ENCODE measurements at places on chromosomes 5 and 9.

GRCh38 chr9:8331507-8332330, 532.1 kb upstream of the DMAC1 start:
- no peak for DNase-seq

GRCh38 chr5:42912184-42912798, 100.6 kb upstream of the SELENOP start:
- peak; percentile 36 for DNase-seq

DNA sequence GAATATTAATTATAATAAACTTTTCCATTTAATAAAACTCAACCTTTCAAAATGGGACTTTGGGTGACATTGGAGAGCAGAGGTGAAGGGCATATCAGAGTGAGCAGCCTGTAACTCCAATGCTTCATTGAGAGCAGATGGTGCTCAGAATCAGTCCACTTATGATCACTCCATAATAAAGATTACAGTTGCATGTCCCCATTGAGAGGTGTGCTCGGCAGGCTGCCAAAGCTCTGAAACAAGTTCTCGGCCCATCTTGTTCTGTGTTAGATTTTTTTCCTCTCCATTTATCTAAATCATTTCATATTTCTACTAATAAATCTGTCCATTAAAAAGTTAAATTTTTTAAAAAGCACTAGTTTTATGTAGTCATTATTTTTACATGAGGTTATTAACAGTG, 1786.4 kb upstream of the WWC1 start:
- DNase-seq, result no peak

DNA sequence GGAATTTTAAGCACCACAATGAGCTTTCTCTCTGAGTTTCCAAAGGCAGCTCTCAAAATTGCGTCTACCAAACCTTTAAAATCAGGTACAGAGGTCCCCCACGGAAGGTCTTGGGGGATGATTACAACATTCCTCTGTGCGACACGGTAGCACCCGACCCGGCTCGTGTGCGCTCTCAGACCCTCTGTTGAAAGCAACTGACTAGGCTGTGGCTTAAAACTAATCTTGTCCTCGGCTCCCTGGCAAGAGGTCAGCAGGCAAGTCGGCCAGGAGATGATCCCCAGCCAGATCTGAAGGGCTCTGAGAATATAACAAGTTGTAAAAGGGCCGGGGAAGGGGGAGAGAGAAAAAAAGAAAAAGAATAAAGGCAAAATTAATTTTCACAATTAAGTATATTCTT, 92.6 kb upstream of the LMX1B start:
- peak; percentile 22 for DNase-seq

DNA sequence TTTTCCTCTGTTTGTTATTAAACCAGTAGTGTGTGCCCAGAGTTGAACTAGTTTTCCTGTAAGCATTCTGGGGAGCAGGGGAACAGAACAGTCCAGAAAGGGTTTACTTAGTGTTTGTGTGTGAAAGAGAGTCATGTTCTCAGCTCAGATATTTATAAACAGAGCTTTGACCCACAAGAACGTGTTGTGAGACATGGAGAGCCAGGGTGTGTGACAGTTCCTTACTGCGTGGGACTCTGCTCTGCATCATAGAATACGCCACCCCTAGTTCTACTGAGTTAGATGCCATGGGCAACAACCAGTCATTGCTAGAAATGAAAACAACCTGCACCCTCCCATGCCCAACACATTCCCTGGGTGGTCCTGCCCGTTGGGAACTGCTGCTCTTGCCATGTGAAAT, 330.7 kb downstream of the NDUFS4 start:
- DNase-seq, result no peak

DNA sequence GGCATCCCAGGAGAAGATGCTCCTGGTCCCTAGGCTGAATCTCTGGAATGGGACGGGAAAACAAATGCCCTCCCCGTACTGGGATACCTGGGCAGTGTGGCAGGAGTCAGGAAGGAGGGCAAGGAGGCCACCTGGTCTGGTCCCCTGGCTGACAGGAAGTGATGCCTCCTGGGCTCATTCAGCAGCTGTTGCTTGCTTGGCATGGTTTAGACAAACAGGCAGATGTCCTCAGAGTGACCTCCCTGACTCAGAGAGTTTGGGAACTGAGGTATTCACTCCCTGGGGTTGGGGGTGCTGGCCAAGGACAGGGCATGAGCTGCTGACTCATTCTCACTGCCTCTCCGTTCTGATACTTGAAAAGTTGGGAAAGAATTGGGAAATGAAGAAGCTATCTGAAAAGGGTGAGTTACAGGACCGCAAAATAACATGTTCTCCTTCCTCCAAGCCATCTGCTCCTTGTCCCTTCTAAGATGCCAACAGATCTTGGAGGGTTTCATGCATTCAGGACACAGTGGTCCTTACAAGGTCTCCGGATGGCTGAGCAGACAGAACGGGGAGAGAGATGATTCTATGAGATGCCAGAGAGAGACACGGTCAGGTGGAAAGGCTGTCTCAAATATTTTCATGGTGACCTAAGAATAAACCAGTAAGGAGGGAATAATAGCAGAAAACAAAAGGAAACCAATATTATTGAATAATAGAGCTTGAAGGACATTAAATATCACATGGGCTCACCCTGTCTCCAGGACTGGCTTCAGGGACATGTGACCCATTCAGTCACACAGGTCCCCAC, 534.5 kb downstream of the BNC2 start:
- DNase-seq, result no peak

- no peak for DNase-seq
Measured at GRCh38 chr9:97633859-97634490, 354 bp downstream of the NCBP1 start.

DNA sequence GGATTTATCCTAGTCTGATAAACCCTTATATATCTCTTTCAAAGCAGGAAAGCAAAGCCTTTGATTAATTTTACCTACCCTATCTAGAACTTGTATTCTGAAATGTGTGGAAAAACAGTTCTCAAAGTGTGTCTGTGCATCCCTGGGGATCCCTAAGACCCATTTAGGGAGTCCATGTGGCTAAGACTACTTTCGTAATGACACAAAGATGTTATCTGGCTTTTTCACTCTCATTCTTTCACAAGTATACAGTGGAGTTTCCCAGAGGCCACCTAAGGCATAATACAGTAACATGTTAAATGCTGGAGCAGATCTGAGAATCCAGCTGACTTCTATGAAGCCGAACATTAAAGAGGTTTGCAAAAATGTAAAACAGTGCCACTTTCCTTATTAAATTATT, 54.3 kb upstream of the TNFSF15 start:
- DNase-seq, result no peak

DNA sequence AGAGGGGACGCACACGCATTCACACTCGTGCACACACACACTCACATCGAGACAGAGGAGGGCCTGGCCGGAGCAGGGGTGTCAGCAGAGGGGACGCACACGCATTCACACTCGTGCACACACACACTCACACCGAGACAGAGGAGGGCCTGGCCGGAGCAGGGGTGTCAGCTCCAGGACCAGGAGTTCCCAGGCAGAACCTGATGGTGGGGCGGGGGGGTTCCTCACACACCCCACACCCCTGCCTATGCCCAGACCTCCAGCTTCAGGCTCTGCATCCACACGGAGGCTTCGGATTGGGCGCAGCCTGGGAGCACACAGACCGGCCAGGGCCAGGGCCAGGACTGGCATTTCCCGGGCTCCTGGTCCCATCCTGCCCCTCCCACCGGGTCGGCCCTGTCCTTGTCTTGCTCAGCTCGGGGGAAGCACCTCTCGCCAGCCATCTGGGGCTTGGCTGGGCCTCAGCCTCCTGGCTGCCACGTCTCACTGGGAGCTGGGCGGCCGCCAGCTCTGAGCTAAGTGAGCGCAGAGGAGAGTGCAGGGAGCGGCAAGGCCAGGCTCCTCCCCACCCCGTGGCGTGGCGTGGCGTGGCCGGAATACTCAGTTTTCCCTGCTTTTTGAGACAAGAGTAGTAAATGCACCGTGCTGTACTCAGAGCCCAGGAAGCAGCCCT, 31.3 kb downstream of the ADAMTS2 start:
- DNase-seq, result no peak

- no peak for DNase-seq
Measured at GRCh38 chr9:114733816-114734215, 51.8 kb upstream of the TEX48 start.

- peak; percentile 93 for DNase-seq
Measured at GRCh38 chr5:173753307-173754168, 134.6 kb upstream of the CPEB4 start.

GRCh38 chr9:137630679-137631078, 11.9 kb downstream of the EHMT1 start:
- DNase-seq, result no peak

- no peak for DNase-seq
Measured at GRCh38 chr5:163478982-163479271, 18.5 kb downstream of the HMMR start.

DNA sequence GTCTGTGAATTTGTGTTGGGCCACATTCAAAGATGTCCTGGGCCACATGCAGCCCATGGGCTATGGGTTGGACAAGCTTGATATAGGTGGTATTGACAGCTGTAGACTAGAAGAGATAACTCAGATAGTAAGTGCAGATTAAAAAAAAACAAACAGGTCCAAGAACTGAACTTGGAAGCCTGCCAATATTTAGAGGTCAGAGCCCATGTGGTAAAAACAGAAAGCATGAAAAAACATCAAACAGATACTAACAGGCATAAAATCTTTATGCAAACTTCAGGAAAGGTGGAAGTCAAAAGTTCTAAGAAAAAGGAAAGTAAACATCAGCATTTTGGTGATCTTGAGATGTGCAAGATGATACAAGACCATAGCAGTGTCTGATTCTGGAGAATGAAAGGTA, 155.1 kb upstream of the NR4A3 start:
- DNase-seq, result no peak

DNA sequence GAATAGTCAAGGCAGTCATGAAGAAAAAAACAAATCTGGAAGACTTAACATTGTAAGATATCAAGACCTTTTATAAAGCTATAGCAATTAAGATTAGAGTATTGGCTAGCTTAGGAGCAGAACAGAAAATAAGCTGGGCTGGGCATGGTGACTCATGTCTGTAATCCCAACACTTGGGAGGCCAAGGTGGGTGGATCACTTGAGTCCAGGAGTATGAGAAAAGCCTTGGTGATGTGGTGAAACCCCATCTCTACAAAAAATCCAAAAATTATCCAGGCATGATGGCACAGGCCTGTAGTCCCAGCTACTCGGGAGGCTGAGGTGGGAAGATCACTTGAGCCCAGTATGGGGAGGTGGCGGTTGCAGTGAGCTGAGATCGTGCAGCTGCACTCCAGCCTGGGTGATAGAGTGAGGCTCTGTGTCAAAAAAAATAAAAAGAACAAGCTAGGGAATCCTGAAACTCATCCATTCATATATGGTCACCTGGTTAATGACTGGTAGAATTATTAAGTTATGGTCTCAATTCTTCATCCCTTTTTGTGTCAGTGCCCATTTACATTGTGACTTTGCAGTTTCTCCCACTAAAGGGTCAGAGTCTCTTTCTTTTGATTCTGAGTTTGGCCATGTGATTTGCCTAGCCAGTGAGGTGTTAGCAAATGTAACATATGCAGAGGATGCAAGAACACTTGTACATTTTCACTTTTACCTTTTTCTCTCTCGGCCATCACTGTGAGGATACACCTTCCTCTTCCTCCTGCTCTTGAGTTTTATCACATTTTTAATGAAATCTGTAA, 144.6 kb upstream of the SGCD start:
- no peak for DNase-seq

DNA sequence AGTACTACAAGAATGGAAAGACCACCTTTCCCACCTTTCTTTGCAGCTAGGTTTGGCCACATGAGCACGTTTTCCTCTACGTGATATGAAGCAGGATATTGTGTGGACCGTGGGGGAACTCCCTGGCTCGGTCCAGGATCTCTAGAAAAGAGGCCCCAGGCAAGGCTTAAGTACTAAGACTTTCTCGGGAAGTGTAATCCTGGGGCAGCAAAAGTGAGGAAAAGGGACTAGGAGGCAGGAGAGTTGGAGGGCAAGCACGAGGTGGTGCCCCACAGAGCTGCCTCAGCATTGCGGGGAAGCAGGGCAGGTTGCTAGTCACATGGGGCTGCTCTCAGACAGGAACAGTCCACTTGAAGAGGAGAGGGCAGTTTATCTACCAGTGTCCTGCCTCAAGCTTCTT, 235.1 kb downstream of the GADD45G start:
- no peak for DNase-seq

DNA sequence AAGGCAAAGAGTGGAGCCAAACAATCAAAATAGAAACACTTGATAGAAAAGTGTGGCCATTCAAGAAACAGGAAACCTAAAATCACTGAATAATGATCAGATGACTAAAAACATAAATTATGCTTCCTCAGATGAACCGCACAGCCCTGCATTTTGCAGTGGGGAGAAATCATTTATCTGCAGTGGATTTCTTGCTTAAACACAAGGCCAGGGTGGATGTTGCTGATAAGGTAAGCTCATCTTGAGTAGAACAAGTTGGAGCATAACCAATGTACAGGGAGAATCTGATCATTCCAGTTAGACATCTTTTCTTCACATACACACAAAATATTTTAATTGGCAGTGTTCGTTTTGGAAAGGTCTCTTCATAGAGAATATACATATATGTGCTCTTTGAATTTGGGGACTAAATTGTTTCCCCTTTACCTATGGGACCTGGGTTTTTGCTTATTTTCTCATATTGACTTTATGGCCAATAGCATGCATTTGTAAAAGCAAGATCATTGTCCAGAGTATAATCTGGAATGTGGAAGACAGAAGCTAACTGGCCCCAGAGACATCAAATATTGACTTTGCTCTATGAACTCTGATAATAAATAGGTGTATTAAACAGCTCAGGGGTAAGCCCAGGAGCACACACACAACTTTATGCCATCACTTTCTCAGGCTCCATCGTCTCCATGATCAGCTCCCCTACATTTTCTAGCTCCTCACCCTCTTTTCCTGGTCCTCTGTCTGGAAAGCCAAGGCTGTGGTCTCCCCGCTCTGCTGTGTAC, 9.1 kb downstream of the ANKDD1B start:
- DNase-seq, result no peak

DNA sequence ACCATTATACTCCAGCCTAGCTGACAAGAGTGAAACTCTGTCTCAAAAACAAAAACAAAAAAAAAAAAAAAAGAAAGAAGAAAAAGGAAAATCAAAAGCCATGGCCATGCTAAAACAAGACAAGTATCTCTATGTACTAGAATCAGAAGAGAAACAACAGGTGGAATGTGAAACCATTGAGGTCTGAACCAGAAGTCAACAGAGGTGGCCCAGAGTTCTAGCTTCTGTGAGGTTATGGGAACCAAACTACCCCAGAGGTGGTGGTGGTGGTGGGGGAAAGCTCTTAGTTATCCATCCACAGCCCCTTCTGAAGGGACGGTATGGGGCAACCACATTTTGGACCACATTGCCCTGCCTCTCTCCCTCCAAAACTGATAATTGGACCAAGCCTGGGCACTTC, 59.5 kb upstream of the ZNF366 start:
- DNase-seq, result no peak
